Stimulated activated CD8-positive, alpha-beta memory T cell treated with anti-CD3 and anti-CD28 coated beads, Interleukin-4, amount 100 ng/mL, for 1 hour (primary cell): ENCODE measurements at places on chromosomes 2 and 18.

- no peak for DNase-seq
Observed at GRCh38 chr18:8124232-8125146, 484.7 kb upstream of the RAB12 start.

- DNase-seq, result no peak
Observed at GRCh38 chr2:160220545-160221009, 20.5 kb upstream of the ITGB6 start.

DNA sequence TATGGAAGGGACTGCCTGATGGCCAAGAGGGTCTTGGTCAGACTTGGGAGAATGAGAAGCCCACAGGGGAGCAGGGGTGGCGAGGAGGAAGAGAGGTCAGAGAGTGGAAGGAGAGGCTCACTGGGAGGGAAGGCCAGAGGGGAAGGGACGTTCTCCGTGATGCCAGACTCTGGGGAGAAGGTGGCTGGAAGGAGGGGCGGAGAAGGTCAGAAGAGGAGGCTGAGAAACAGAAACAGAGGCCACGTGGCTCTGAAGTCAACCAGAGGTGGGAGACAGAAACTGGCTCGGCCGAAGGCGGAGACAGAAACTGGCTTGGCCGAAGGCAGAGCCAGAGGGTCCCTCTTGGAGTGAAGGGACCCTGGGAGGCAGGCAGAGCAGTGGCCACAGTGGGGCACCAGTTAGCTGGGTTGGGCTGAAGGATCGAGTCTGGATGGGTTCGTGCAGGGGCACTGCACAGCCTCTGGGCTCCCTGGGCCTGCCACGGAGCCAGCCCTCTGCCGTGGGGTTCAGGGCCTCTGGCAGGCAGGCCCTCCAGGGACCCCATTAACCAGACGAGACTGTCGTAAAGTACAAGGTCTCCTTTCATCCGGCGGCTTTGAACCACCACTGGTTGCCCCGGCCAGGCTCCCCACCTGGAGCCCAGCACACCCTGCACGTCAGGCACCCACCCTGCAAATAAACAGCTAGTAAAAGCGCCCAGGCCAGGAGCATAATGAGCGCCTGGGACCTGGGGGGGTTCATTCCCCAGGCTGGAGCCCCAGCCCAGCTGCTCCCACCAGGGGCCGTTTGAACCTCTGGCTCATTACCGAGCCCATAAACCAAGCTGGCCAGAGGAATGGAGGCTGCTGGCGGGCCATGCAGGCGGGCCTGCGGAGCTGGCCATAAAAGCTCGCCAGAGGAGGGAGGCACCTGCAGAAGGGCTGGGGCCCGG, 218.8 kb downstream of the DYSF start:
- DNase-seq, result no peak

DNA sequence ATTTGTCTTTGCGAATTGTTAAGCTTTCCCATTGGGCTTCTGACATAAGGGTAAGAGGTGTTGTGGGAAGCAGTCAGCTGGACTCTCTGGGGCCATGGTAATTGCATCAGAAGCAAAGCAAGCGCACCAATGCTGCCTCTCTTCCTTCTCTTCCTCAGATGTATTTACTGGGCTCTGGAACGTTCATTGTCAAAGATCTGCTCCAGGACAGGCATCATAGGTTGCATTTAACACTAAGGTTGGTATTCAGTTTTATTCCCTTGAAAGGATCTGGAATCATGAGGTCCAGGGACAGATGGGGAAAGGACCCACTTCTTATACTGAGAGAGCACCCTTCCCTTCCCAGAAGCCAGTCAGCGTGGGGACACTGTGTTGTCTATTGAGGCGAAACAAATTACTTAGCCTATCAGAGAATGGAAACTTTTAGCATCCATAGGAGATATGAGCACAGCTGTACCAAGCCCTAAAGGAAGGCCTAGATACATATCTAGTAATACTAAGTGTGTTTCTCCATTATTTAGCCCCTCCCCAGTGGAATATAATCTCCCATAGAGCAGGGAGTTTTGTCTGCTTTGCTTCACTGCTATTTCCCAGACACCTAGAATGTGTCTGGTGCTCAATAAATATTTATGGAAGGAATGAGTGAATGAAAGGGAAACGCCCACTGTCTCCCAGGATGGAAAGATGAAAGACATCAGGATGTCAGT, 72.2 kb downstream of the COA5 start:
- no peak for DNase-seq

GRCh38 chr18:47628240-47628781, 302.1 kb downstream of the SMAD2 start:
- DNase-seq, result no peak

- no peak for DNase-seq
Observed at GRCh38 chr2:19607931-19608771, 249.7 kb upstream of the OSR1 start.
